Pulmonary artery endothelial cell (primary cell): ENCODE measurements at places on chromosomes 7 and 10. TPM values are rescaled to one million over a fixed set of nuclear protein-coding genes. Genes with fewer than 3 reads are reported as not detected.

DNA sequence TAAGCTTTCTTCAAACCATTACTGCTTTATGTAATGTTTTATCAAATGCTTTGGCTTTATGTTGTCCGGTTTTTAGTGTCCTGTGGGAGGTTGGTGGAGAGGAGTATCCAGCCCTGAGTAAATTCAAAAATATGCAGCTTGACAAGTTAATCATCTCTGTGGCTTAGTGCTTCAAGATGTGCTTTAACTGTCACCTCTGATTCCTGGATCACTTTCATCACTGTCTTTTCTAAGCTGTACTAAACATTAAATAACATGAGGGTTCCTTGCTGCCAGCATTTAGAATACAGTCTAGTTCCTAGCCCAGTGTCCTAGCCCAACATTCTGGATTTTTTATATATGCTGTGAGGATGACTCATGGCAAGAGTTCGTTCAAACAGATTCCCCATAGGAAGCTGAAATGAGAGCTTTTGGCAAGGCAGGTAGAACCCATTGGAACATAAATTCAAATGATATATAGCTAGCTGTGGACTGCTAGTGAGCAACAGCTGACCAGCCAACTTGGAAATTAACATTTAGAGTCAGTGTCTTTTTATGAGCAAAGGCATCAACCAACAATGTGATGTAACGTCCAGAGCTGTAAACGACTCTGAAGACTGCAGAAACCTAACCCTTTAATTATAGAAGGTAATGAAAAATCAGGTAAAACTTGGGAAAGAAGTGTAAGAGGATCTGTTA is 80.6 kb upstream of the OIT3 start:
- DNase-seq: no peak

DNA sequence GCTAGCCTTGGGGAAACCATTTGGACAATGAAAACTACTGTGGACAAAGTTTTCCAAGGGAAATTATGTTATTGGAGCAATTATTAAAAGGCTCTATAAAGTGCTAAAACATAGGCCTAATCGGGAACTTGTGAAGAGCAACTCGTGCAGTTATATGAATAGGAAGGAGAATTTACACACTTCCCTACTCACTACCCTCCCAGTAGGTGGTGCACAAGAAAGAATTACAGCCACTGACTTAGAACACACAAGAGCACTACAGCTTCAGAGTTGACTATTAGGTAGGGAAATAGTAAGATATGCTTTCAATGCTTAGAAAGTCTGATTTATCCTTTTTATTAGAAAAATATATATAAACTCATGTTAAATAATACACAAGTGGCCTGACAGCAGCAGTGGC is 47.2 kb downstream of the GSAP start:
- no peak for DNase-seq

DNA sequence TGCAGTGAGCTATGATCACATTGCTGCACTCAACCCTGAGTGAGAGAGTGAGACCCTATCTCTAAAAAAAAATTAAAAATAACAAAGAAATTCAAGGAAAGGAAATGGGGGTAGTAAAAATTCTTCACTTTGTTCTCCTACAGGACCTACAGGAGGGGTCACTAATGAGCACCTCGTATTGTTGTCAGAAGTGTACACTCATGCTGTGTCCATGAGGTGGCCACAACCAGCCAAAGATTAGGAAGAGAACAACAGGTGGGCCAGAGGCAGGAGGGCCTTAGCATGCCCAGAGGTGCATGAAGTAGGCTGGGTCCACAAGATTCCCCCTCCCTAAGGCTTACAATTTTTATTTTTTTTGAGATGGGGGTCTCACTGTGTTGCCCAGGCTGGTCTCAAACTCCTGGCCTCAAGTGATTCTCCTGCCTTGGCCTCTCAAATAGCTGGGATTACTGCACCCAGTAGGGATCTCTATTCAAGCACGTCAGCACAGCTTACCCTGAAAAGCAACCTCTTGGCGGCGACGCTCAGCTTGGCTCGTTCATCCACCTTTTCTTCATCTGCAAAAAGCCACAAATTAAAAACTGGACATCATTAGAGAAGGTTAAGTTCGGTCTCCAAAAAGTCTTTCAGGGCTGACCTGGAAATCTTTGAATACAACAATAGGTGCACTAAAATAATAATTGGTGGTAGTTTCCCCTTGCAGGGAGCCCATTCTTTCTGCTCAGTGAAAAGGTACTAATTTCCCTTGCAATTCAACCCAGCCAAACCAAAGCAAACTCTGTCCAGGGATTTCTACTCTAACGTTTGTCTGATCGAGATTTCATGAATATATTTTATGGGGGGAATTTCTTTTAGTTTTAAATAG is 104.4 kb downstream of the SVIL start:
- no peak for DNase-seq

STEAP1 gene
- 18.6 and 40.1 TPM in 2 replicates for total RNA-seq

FRMD4A gene
- 80.0 and 95.3 TPM in 2 replicates for total RNA-seq

DNA sequence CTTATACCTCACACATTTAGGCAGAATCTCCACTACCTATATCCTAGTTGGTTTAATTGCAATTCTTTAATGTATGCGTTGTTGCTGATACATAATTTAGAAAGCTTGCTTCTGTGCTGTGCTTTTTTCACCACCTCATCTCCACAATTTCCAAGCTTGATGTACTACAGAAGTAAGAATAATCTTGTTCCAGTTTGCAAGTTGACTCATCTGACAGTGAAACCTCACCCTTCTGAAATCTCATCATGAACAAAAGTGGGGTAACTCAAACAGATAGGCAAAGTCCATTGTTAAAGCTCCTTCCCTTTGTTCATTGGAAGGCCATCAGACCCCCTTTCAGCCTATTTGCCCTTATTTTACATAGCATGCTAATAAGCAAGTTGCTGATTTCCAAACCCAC is 13.6 kb downstream of the EIF4EBP2 start:
- no peak for DNase-seq

NPY4R gene
- not detected in 2 replicates for total RNA-seq

- no peak for DNase-seq
Observed at GRCh38 chr7:39016609-39017008, 38.9 kb downstream of the POU6F2 start.

GDF2 gene
- total RNA-seq: not detected in 2 replicates

SLF2 gene
- 18.1 and 36.7 TPM in 2 replicates for total RNA-seq

- DNase-seq: no peak
Observed at GRCh38 chr10:94641480-94641879, 42.0 kb upstream of the CYP2C18 start.

DNA sequence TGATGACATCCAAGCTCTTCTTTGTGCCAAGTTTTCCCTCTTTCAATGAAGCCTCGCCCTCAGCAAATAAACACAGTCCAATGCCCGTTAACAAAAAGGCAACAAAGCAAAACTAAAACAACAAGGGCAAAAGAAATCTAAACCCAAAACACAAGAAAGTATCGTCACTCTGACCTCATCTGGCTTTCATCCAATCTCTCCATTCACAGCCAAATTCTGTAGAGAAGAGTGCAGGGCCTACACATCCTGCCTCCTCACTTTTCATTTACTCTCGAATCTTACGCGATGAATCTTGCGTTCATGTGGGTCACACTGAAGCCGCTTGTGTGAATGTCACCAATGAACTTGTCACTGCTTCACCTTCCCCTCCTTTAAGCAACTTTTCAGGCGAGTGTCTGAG is 15.9 kb upstream of the AKR1E2 start:
- DNase-seq: no peak

POP7 gene
- total RNA-seq: 54.5 and 54.6 TPM in 2 replicates

PRR15 gene
- total RNA-seq: 3.2 and 5.8 TPM in 2 replicates

- DNase-seq: no peak
Observed at GRCh38 chr10:91880310-91880709, 29.0 kb downstream of the FGFBP3 start.

GRCh38 chr10:81013771-81014170 is 476.1 kb downstream of the SH2D4B start:
- DNase-seq: no peak

DNA sequence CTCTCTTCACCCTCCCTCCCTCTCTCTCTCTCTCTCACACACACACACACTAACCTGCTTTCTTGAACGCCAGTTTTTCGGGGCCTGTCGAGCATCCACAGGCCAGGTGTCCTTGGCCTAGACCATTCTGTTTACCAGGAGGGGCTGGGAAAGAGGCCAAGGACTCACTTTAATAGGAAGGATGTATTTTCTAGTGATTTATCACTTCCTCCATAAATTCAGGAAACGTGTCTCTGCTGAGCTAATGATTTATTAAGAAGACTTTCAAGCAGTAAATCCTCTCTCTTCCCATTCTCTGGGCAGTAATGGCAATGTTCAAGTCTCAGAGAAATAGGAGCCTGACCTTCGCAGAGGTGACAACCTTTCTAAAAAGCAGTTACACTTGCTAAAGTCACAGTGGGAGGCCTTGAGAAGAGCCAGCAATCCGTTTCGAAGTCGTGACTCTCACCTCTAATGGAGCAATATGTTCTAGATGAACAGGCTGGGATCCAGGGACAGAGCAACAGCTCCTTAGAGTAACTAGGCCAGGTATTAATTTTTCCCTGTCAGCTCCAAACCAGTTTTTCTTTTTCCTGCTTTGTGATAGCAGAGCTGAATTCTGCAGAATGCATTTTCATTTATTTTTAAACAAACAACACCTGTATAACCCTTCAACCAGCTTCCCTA is 1357.5 kb upstream of the SORCS1 start:
- DNase-seq: no peak

ZPBP gene
- total RNA-seq: not detected in 2 replicates

- DNase-seq: no peak
Observed at GRCh38 chr10:101224060-101224909, 5.0 kb downstream of the LBX1 start.

SLC13A4 gene
- not detected in 2 replicates for total RNA-seq

- no peak for DNase-seq
Observed at GRCh38 chr10:107164992-107165391, 486 bp upstream of the SORCS1 start.

DNA sequence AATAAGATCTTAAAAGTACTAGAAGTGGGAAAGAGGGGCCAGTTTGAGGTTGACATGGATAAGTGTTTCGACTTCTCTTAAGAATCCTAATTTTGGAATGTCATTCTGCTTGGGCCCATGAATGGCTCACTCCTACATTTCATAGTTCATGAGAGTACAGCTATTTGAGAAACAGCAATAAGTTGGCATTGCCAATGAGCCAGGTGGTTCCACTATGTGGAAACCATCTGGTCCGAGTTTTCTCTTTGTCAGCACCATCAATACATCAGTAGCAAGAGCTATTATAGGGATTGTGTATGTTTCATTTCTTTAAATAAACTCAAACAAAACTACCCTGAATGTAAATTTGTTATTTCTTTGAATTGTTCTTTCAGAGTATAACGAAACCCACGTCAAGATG is 78.1 kb upstream of the NEBL start:
- DNase-seq: no peak

TYSND1 gene
- total RNA-seq: 6.6 and 8.0 TPM in 2 replicates

DNA sequence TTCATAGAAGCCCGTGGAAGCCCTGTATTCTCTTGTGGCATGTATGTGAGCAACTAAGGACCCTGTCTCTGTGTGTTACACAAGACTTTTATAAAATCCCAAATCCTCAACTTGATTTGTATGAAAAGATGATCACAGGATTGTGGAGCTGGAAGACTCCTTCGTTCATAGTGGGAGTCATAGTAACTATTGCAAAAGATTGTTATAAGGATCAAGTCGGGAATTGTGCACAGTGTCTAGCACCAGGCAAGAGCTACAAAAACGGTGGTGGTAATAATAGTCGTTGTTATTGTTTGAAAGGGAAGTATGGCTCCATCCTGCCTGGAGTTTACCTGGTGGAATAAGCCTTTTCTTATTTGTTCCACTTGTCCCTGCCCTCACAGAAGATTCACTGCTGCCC is 42.8 kb upstream of the MTURN start:
- no peak for DNase-seq

GRCh38 chr7:83693256-83693655 is 44.3 kb upstream of the SEMA3E start:
- no peak for DNase-seq

GRCh38 chr10:18664841-18665478 is 5.7 kb downstream of the ARL5B start:
- DNase-seq: no peak

MCM10 gene
- total RNA-seq: 11.5 and 23.9 TPM in 2 replicates

CPVL gene
- not detected in 2 replicates for total RNA-seq

DNA sequence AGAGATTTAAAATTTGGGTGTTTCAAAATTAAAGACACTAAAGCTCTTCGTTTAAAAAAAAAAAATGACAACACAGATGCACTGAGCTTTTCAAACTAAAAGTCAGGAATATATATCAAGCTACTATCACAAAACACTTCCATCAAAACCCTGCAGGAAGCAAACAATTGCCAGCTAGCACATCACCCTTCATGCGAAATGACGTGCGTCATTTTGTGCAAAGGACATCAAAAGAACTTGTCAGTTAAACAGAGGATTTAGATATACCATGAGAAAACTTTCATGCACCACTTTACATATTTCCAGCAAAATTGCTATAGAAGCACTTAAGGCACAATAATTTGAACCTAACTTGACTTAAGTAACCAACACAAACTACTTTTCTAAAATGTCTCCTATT is 264.7 kb downstream of the GRM8 start:
- no peak for DNase-seq

- peak; percentile 39 for DNase-seq
Observed at GRCh38 chr10:109992485-109992884, 15.3 kb upstream of the ADD3 start.

DNA sequence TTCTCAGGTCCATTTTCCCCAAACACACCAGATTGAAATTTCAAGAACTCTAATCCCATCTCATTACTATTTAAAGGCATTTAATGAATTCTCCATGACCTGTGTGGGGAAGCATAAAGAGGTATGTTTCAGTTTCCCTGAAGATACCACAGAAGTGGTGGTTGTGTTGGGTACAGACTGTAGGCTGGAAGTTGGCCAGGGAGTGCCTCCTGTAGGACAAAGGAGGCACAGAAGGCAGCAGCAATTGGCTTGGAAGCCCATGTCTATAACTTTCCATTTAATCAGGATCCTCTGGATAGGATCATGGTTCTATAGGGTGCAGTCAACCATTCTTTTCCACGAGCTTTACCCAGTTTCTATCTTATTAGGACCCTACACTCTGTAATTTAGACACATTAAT is 8.6 kb upstream of the BET1 start:
- no peak for DNase-seq

TAS2R5 gene
- 0.53 and 0.74 TPM in 2 replicates for total RNA-seq

GRCh38 chr7:155316427-155317113 is 18.9 kb downstream of the INSIG1 start:
- no peak for DNase-seq

GRCh38 chr7:44599222-44599621 is 7.2 kb upstream of the OGDH start:
- DNase-seq: no peak

DNA sequence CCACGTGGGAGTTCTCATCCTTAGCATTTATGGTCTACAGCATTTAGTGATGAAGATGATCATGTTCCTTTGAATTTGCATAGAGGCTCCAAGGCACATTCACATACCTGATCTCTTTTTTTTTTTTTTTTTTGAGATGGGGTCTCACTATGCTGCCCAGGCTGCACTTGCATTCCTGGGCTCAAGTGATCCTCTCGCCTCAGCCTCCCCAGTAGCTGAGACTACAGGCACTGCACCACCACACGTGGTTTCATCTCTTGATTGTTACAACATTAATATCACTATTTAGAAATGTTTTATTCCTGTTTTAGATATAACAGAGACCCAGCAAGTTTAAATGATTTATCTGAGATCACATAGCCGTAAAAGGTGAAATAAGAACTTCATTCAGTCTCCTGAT is 13.8 kb downstream of the CDHR3 start:
- DNase-seq: no peak
